ENCODE measurements at places on chromosomes 1 and 21. TPM values are rescaled to one million over a fixed set of nuclear protein-coding genes. Genes with fewer than 3 reads are reported as not detected.

DNA sequence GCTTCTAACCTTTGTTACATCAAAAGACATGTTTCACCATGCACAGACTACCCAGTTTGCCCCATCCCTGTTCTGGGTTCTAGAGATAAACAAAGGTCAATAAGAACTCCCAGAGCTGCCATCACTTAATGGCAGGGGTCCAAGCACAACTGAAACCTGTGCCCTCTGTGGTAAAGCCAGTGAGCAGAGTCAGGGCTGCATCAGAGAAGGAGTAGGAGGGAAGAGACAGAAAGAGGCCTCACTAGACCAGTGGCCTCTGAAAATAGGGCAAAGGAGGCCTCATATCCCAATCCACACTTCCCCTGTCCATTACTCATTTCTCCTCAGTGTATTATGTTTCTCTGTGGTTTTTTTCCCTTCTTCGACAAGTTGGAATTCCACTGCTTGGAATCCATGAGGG, 10.2 kb downstream of the ATP1A2 start:
- DNase-seq: no peak

GRCh38 chr1:45394342-45394741, 54.1 kb upstream of the MUTYH start:
- no peak for DNase-seq

DNA sequence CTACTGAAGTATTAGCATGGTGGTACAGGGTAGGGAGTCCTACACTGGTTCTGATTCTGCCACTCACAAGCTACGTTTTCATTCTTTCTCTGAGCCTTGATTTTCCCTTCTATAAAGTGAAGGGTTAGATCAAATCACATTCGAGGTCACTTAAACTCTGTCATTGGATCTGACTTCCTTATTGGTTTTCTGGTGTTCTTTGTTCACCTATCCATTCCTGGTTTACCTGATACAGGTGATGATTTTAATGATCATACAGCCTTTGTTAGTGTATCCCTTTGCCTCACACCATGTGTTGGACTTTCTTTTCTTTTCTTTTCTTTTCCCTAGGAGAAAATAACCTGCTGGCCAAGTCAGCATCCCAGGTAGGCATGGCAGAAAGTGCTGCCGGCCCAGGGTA, 74.8 kb downstream of the NOS1AP start:
- no peak for DNase-seq

DNA sequence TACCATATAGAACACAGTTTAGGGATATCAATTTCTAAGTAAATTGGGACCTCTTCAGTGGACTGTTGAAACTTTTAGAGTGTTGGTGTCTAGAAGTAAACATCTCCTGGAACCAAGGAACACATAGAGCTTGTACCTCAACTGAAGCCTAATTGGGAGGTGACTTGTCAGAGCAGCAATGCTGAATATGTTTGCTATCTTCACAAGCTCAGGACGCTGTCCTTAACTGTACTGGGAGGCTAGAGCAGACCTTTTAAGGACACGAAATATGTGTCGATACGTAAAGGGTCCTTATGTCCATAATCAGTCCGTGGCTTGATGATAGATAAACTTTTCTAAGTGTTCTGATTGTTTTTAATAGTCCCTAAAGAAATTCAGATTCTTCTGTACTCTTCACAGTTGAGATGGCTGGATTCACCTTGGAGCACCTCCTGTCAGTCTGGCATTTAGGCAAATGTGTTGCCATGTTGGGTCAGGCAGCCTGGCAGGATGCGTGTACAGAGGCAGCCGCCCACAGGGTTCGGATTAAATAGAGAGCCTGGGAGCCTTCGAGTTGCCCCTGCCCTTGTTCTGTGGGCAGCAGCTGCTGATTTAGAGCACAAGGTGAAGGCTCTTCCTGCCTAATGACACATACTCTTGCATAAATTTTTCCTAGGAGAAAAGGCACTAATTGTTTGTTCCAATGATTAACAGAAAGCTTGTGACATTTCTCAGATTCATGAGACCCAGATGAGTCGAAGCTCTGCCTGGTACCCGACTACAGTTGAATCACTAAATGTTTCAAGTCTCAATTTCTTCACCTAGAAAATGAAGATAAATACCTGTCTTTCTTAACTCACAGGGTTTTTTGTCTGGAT, 3.6 kb downstream of the ACTN2 start:
- DNase-seq: no peak

PRKCZ gene
- 21.7 TPM for total RNA-seq

Data from suprapubic skin (tissue), 4 donors.